ENCODE measurements at places on chromosomes 13 and 19.

DNA sequence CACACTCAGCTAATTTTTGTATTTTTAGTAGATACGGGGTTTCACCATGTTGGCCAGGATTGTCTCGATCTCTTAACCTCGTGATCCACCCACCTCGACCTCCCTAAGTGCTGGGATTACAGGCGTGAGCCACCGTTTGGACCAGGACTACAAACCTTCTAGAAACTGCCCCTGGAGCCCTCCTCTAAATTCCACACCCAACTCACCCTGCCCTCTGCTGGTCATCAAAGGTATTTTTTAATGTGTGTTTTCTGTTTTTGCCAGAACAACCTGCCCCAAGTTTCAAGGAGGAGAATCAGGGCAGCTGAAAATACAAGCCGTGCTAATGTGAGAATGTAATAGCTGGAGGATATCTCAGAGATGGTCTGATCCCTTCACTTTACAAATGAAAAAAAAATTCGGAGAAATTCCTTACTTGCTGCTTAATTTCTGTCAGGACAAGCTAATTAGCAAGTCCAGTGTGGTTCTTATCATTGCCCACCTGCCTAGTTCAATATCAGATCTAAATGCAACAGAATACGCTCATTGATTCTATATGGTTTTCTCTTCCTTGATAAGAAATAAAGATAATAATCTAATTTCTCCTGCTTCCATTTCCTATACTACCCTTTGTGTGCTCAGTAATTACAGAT is 4.1 kb downstream of the ATP8A2 start:
- peak; percentile 22 for DNase-seq

DNA sequence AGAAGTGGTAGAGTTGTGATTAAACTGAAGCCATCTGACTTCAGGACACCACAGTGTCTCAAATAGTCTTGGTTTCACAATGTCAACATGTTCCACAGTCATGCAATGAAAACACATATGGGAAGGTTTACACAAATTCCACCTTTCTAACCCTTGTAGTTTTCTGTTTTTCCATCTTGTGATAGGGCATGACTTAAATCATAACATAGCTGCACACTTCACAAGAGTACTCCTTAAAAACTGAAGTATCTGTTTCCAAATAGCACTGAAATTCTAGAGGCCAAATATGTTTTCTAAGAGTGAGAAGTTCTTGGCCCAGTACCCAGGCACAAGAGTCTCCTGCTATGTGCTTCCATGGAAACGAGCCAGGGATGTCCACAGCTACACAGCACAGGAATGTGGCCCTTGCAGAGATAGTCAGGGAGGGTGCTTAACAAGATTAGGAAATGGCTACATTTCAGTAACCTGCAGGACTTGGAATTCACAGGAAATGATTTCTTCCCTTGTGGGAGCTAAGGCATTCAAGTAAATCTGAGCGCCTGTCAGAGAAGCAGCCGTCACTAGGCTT is 269.1 kb downstream of the NDFIP2 start:
- no peak for DNase-seq

GRCh38 chr13:73074014-73074413 is 15.2 kb downstream of the KLF5 start:
- no peak for DNase-seq

DNA sequence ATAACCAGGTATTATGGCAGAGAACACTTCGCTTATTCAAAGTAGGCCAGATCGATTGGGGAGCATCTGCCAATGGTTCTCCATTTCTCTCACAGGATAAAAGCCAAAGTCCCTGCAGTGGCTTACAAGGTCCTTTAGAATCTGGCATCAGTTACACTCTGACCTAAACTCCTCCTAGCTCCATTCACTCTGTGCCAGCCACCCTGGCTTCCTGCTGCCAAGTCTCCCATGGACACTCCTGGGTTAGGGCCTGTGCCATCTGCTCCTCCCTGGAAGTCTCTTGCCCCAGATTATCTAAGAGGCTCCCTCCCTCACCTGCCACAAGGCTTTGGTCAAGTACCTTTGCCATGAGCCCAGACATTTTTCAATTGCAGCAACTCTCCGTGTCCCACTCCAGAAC is 649.2 kb downstream of the DACH1 start:
- DNase-seq: no peak
